ENCODE measurements at places on chromosomes 7 and 10. TPM values are rescaled to one million over a fixed set of nuclear protein-coding genes. Genes with fewer than 3 reads are reported as not detected.

DNA sequence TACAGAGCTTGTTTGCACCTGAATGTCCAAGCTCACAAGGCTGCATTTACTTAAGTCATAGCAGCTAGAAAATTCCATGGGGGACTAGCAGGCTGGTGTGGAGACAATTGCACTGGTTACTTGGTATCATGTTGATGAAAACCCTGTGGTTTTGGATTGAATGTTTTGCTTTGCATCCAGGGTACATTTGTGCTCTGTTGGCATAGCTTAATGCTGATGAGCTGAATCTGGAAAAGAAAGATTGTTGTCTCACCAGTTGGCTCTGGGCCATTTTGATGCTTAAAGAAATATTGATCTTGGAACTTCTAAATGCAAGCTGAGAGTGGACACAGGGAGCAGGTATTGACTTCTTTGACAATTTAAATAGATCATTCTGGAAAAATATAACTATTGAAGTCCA, 122.5 kb upstream of the MBL2 start:
- H3K27me3 ChIP-seq, result no peaks in the 10 kb centered on the region
- H3K27ac ChIP-seq, result no peak overlapping the region
- H3K4me1 ChIP-seq, result no peaks in the 10 kb centered on the region
- DNase-seq, result no peak

- no peak overlapping the region for H3K27ac ChIP-seq
- H3K4me1 ChIP-seq, result peaks cover 6% of the 10 kb centered on the region
- no peaks in the 10 kb centered on the region for H3K27me3 ChIP-seq
- peak overlapping the region; percentile 39 for H3K4me3 ChIP-seq
Observed at GRCh38 chr7:20783700-20784387, 2.8 kb downstream of the SP8 start.

DNA sequence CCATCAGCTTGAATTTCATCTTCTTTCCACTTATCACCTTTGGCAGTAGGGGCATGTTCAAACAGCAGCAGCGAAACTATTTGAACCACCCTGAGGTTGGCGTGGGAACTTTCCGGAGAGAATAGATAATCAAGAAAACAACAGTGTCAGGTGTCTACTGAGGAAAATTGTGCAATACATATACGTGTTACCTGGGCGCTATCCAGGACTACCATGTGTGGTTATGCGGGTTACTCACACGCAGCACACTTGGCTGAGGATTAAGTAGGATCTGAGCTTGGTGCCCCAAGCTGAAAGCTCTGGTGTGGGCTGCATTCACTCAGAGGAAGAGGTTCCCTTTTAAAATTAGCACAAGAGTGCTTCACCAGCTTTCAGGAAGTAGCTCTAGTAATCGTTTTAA, 8.8 kb upstream of the ABI1 start:
- no peaks in the 10 kb centered on the region for H3K36me3 ChIP-seq
- no peaks in the 10 kb centered on the region for H3K4me1 ChIP-seq
- no peak overlapping the region for H3K27ac ChIP-seq

DNA sequence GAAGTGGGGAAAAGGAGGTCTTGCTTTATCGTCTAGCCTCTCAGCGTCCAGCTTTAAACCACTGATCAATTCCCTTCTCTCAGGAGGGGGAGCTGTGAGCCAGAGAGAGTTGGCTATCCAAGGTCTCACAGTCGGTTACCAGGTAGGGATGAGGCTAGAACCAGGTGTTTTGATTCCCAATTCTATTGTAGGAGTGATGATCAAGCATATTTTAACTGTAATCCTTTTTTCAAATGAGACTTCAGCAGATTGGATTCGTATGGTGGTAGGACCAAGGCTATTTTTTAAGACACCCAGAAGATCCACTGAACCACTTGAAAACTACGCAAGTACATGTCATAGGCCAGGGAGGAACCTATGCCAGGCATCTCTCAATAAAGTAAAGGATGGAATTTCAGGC, 8.4 kb downstream of the MINDY4 start:
- peaks cover 12% of the 10 kb centered on the region for H3K4me1 ChIP-seq
- no peak overlapping the region for H3K27ac ChIP-seq
- no peaks in the 10 kb centered on the region for H3K36me3 ChIP-seq
- H3K27me3 ChIP-seq, result no peaks in the 10 kb centered on the region
- H3K4me3 ChIP-seq, result no peak overlapping the region
- DNase-seq, result no peak

DNA sequence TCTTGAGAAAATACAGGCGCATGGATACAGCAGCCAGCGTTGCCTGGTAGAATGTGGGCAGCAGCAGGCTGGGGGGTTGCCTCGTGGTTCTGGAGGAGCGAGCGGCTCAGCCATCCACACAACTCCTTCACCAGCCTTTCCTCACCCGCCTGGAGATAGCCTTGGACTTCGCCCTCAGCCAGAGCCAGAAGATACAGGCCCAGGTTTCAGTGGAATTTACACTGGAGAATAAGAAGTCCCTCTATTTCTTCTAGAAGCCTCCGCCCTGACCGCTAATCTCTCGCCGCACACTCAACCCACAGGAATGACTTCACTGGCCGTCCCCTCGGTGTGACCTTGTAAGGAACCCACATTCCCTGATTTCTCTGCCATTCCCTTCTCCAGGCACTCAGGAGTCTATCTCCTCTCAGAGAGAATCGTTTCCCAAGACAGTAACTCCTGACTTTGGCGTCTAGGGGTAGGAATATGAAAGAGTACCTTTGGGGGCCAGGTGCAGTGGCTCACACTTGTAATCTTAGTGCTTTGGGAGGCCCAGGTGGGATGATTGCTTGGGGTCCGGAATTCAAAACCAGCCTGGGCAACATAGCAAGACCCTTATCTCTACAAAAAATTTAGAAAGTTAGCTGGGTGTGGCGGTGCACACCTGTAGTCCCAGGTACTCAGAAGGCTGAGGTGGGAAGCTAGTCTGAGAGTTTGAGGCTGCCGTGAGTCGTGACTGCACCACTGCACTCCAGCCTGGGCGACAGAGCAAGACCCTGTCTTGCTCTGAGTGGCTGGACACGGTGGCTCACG, 52.0 kb upstream of the ECHDC3 start:
- H3K4me3 ChIP-seq, result peak overlapping the region; percentile 29
- H3K27ac ChIP-seq, result no peak overlapping the region
- DNase-seq, result peak; percentile 34
- no peaks in the 10 kb centered on the region for H3K36me3 ChIP-seq
- no peaks in the 10 kb centered on the region for H3K27me3 ChIP-seq

DNA sequence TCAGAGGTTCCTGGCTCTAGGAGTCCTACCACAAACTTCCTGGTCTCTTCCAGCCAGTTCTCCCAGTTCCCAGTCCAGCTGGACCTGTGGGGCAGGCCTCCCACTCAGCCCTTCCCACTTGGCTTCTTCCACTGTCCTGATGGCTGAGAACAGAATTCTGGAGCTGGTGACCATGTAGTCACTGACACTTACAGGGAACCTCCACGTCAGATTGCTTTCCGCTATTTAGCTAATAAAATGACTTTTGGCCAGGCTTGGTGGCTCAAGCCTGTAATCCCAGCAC, 63.5 kb upstream of the ZRANB1 start:
- DNase-seq, result no peak
- H3K4me3 ChIP-seq, result no peak overlapping the region
- H3K4me1 ChIP-seq, result no peaks in the 10 kb centered on the region

The PPP1R3C gene
- total RNA-seq, result 4.7 TPM

The TIMM23B gene
- total RNA-seq, result 40.4 TPM

The FBXW4 gene
- total RNA-seq, result 62.5 TPM

The CYP26C1 gene
- 0.68 TPM for total RNA-seq
